ENCODE measurements at places on chromosomes 13 and 19. TPM values are rescaled to one million over a fixed set of nuclear protein-coding genes. Genes with fewer than 3 reads are reported as not detected.

DNA sequence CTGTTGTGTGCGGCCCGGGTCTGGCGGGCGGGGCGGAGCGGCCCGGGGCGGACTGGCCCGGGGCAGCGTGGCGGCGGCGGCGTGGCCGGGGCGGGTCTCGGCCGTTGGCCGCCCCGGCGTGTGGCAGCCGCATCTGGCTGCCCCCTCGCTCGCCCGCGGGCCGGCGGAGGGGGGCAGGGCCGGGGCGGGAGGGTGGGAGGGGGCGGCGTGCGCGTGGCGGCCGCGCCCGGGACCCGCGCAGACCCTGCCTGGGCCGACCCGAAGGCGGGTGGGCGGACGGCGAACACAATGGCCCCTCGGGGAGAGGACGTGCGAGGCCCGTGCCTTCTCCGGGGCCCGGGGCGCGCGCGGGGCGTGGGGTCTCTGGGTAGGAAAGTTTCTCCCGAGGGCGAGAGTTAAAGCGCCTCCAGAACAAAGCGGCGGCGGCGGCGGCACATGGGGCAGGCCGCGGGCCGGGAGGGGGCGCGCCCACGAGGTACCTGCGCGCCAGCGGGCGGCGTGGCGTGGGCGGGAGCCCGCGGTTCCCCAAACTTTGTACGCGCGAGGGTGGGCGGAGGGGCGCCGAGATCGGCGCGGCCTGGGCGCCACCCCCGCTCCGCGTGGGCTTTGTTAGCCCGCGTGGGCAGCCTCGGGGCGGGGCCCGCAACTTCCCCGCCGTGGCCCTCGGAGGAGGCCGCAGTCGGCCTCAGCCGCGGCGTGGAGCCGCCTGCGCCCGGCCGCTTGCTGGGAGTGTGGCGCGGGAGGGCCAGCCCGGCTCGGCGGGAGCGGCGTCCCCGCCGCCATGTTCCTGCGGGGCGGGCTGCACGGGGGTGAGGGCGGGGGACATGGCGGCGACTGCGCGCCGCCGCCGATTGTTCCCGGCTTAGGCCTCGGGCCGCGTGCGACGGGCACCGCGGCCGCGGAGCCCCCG, 764 bp downstream of the MIR17HG start:
- DNase-seq, result peak; percentile 49

- DNase-seq, result peak; percentile 35
Observed at GRCh38 chr19:44142059-44142433, 692 bp downstream of the ZNF234 start.

DNA sequence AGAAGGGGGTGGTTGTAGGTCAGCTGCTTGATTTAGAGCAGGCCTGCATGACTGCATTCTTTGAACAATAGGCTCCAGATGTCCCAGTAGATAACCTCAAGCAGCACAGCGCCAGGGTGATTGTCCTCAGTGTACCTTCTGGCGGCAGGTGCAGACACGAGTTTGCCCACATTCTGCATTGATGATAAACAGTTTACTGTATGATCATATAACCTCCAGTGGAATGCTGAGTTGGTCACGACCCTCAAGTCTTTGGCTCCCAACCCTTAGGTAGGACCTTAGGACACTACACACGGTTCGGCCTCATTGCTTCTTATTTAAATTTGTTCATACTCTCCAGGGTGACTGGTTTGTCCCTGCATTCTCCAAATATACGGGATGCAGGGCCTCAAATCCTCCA, 12.2 kb downstream of the ZNF439 start:
- DNase-seq, result no peak

GRCh38 chr19:50371914-50372475, 4.3 kb upstream of the NR1H2 start:
- DNase-seq, result no peak

- peak; percentile 77 for DNase-seq
Observed at GRCh38 chr13:114222461-114222968, 12.2 kb upstream of the CDC16 start.

GRCh38 chr13:42970824-42971690, 21.0 kb downstream of the EPSTI1 start:
- peak; percentile 44 for DNase-seq

Gene SLC25A23
- total RNA-seq, result 34.6 TPM

Measured in liver (tissue), 10 donors.